ENCODE measurements at places on chromosomes 6 and 20. TPM values are rescaled to one million over a fixed set of nuclear protein-coding genes. Genes with fewer than 3 reads are reported as not detected.

GRCh38 chr20:38987777-38988176 is 25.6 kb downstream of the DHX35 start:
- no peaks in the 10 kb centered on the region for H3K27me3 ChIP-seq
- H3K4me3 ChIP-seq: no peak overlapping the region
- H3K36me3 ChIP-seq: no peaks in the 10 kb centered on the region
- no peak overlapping the region for H3K27ac ChIP-seq

DNMT3B gene
- total RNA-seq: 4.5 TPM

DNA sequence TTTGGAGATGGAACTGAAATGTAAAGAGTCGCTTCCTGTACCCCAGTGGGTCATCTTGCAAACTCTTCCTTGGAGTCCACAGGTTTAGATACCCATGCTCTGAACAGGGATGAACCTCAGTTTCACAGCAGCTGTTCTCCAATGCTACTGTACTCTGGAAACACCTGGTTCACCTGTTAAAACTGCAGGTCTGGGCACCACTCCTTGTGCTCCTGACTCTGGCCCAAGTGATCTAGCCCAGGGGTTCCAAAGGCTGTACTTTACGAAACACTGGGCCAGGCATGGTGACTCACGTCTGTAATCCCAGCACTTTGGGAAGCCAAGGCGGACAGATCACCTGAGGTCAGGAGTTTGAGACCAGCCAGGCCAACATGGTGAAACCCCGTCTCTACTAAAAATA is 102.1 kb downstream of the ATP9A start:
- peak overlapping the region; percentile 56 for H3K27ac ChIP-seq
- H3K36me3 ChIP-seq: no peaks in the 10 kb centered on the region
- peaks cover 11% of the 10 kb centered on the region for H3K4me1 ChIP-seq
- no peak for DNase-seq

GRCh38 chr20:58432186-58432954 is 43.3 kb downstream of the VAPB start:
- H3K4me1 ChIP-seq: peaks cover 11% of the 10 kb centered on the region
- no peaks in the 10 kb centered on the region for H3K36me3 ChIP-seq
- H3K27ac ChIP-seq: no peak overlapping the region

ATP6V1G2 gene
- 0.88 TPM for total RNA-seq

DNA sequence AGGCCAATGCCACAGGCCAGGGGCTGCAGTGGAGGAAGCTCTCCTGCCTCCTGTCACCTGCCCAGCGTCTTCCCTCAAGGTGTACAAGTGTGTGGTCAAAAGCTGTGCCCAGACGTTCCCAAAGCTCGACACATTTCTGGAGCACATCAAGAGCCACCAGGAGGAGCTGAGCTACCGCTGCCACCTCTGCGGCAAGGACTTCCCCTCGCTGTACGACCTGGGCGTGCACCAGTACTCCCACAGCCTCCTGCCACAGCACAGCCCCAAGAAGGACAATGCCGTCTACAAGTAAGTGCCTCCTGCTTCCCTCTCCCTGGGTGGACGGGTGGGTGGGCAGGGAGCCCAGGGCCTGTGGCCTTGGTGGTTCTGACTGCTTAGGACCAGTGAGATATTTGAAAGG is 38.2 kb downstream of the ZNF341 start:
- H3K4me1 ChIP-seq: no peaks in the 10 kb centered on the region
- no peaks in the 10 kb centered on the region for H3K27me3 ChIP-seq
- H3K27ac ChIP-seq: no peak overlapping the region
- no peak overlapping the region for H3K4me3 ChIP-seq
- no peak for DNase-seq

- no peak for DNase-seq
- H3K4me1 ChIP-seq: no peaks in the 10 kb centered on the region
- no peaks in the 10 kb centered on the region for H3K27me3 ChIP-seq
- H3K36me3 ChIP-seq: no peaks in the 10 kb centered on the region
These were observed 313.1 kb downstream of the GRIK2 start for GRCh38 chr6:101706576-101706975.

- H3K36me3 ChIP-seq: no peaks in the 10 kb centered on the region
- no peak overlapping the region for H3K27ac ChIP-seq
- no peak overlapping the region for H3K4me3 ChIP-seq
- H3K4me1 ChIP-seq: no peaks in the 10 kb centered on the region
These were observed 506.2 kb upstream of the SLC35B3 start for GRCh38 chr6:8941577-8941976.

COQ3 gene
- total RNA-seq: 5.7 TPM

DNA sequence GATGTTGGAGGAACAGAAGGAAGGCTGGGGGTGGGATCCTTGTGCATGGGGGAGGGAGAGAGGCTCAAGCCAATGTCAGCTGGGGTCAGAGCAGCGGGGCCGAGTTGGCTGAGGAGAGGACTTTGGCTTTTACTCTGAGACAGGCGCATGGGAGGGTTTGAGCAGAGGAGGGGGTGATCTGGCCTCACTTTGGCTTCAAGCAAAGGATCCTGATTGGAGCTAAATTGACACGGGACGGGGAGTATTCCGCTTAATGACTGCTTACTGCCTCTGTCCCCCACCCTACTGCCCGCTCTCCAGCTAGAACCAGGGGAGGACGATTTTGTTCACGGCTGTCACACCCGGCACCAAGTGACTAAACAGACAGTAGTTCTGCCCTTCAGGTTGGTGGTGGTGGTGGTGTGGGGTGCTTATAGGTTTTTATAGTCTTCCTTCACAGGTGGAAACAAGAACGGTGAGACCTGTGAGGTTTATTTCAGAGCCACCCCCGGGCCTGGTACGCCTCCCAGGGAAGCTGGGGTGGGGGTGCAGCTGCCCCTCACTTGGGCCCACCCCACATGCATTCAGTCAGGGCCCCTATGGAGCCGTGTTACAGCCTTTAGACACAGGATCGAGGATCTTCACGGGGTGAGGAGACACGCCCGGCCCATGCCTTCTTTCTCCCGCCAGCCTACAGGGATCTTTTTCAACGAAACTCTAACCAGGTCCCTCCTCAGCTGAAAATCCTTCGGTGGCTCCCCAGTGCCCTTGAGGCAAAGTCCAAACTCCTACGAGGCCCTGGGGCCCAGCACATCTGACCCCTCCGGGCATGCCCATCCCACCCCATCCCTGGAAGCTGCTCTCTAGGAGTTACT is 1.3 kb upstream of the SNAI1 start:
- H3K27me3 ChIP-seq: no peaks in the 10 kb centered on the region
- H3K4me1 ChIP-seq: peaks cover 30% of the 10 kb centered on the region
- H3K27ac ChIP-seq: no peak overlapping the region
- H3K4me3 ChIP-seq: no peak overlapping the region
- DNase-seq: no peak

DNA sequence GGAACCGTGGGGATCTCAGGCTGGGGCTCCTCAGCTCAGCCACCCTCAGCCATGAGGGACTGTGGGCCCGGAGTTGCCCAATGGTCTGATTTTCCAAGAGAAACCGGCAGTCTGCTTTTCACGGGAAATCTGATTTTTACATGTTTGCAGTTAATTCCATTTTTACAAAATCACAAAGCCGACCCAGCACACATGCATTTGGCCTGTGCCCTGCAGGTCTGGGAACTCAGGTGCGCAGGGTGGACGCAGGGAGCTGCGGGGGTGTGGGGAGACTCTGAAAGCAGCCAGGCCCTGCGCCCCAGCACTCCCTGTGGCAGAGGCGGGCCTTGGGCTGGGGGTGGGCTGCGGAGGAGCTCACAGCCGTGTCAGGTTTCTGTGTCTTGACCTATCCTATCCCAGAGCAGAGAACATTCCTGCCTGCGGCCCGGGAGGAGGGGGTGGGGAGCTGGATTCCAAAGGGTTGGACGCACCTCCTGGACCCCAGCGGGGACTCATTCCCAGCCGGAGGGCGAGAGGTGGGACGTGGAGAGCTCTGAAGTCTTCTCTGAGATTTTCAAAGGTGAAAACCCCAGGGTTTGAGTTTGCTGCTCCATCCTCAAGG is 60.6 kb downstream of the ADNP start:
- peak; percentile 77 for DNase-seq
- no peaks in the 10 kb centered on the region for H3K27me3 ChIP-seq
- H3K27ac ChIP-seq: peak overlapping the region; percentile 50
- no peaks in the 10 kb centered on the region for H3K36me3 ChIP-seq
- H3K4me3 ChIP-seq: no peak overlapping the region

BPIFA2 gene
- not detected for total RNA-seq

DNA sequence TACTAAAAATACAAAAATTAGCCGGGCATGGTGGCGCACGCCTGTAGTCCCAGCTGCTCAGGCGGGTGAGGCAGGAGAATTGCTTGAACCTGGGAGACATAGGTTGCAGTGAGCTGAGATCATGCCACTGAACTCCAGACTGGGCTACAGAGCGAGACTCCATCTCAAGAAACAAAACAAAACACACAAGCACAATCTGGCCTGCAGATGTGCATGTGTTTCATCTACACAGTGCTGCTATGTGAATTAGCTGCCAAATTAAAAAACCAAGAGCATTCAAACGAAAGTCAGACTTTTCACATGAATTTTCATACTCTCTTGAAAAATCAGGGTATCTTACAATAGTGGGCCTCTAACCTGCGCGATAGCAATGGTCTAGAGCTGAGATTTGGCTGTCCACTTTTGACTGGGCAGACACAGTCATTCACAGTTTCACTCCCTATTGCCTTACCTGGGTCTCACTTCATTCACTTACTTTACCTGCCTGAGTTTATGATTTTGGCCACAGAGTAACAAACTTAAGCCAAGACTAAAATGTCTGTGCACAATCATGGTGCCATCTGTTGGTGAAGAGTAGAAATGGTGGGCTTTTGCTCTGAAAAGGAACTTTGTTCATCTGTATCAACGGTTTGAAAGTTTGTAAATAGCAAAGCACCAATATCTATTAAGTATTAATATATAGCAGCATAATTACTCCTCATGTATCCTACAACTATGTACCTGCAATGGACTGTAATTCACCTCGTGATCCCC is 138.5 kb upstream of the UST start:
- no peaks in the 10 kb centered on the region for H3K27me3 ChIP-seq
- no peaks in the 10 kb centered on the region for H3K36me3 ChIP-seq
- H3K4me1 ChIP-seq: peaks cover 4% of the 10 kb centered on the region
- no peak overlapping the region for H3K27ac ChIP-seq

DAAM2 gene
- 15.1 TPM for total RNA-seq

- no peaks in the 10 kb centered on the region for H3K27me3 ChIP-seq
- no peak for DNase-seq
- H3K27ac ChIP-seq: no peak overlapping the region
- no peak overlapping the region for H3K4me3 ChIP-seq
These were observed 1.1 kb downstream of the SLC22A1 start for GRCh38 chr6:160122744-160123143.

GRCh38 chr6:151103266-151103665 is 136.5 kb upstream of the AKAP12 start:
- H3K27me3 ChIP-seq: no peaks in the 10 kb centered on the region
- H3K36me3 ChIP-seq: no peaks in the 10 kb centered on the region
- DNase-seq: no peak
- H3K4me3 ChIP-seq: no peak overlapping the region

DNA sequence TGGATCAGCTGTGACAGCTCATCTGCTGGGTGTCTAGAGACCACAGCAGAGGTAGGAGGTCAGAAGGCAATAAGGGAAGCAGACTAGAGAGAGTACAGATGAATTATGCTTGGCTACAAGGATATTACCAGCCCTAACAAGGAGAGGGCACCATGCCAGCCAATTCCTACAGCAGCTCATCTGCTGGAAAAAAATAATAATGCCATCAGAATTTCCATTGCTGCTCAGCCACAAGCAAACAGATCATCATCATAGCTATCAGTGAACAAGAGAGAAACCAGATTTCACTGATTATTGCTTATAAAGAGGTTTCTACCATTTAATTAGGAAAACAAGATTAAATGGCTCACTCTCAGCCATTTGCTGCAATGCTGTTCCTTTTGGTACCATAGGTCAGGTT is 66.5 kb downstream of the PSMG4 start:
- no peaks in the 10 kb centered on the region for H3K36me3 ChIP-seq
- DNase-seq: no peak

DNA sequence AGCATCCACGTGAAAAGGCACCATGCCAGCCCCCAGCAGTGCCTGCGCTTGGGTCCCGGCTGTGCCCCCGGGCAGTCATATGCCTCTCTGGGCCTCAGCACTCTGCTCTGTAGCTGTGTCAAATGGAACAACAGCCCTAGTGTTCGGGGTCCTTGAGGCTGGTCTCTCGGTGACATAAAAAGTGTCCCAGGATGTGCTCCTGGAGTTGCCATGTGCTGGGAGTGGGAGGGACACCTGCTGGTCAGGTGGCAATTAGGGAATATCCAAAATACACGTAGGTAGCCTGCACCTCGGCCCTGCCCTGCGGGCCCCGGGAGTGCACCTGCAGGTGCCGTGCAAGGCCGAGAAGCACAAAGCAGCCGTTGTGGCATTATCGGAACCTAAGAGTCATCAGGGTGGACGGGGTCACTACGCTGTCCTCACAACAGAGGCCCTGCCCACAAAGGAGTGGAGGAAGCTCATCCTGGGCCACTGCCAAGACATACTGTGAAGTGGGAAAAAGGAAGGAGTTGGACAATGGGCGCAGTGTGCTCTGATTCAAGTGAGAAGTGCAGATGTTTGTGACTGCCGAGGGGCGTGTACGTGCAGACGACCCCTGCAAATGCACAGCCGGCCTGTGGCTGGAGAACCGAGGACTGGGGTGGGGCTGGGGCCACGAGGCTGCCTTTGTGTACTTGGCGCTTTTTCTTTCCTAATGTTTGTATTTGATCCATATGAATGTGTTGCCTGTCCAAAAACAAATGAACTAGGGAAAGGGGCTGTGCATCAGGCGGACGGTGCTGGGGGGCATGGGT is 24.6 kb downstream of the SLCO4A1 start:
- peaks cover 11% of the 10 kb centered on the region for H3K4me1 ChIP-seq
- no peaks in the 10 kb centered on the region for H3K27me3 ChIP-seq
- H3K4me3 ChIP-seq: no peak overlapping the region
- DNase-seq: no peak
- H3K36me3 ChIP-seq: no peaks in the 10 kb centered on the region
- H3K27ac ChIP-seq: no peak overlapping the region

RIMS4 gene
- total RNA-seq: 9.0 TPM

Measured in hepatocyte (in vitro differentiated cells).